ENCODE measurements at places on chromosomes 13 and 19.

DNA sequence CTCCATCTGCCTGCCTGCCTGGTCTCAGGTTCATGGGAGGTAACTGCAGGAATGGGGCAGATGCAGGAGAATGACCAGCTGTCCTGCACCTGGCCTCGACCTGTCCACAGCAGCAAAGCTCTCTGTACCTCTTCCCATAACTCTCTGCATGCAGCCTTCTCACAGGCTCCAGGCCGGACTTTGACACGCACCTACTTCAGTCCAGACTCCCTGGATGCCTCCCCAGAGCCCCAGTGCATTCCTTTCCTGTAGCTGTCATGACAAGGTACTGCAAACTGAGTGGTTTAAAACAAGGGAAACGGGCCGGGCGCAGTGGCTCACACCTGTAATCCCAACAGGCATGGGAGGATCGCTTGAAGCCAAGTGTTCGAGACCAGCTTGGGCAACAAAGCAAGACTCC lies 3.3 kb downstream of the NANOS2 start:
- DNase-seq: no peak

DNA sequence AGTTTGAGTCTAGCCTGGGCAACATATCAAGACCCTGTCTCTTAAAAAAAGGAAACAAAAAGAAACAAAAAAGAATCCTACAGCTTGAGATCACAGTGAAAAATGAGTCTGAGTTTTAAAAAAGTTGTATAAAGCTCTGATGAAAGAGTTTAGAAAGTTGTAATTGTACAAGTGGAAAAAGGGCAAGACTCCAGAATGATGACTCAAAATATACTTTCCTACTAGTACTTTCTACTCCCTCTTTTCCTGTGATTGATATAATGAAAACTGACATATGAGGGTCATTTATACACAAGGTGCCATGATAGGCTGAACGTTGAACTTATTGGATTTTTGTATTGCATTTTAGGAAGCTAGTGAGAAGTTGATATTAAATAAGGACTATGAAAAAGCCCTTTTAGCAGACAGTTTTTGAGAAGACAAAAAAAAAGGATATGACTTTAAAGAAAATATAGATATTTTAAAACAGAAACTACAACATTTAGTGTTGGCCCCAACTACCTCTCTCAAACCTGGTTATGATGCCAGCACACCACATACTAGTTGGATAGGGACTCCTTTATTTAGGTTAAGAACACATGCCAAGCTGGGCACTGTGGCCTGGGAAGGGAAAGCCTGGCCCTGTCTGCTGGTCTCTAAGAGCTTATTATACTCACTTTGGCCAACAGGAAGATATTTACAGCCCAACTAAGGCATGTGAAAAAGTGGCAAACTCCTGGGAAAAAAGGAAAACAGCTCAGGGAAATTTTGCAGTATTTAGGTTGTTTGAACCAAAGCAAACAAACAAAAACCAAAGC lies 116.6 kb downstream of the KL start:
- no peak for DNase-seq

DNA sequence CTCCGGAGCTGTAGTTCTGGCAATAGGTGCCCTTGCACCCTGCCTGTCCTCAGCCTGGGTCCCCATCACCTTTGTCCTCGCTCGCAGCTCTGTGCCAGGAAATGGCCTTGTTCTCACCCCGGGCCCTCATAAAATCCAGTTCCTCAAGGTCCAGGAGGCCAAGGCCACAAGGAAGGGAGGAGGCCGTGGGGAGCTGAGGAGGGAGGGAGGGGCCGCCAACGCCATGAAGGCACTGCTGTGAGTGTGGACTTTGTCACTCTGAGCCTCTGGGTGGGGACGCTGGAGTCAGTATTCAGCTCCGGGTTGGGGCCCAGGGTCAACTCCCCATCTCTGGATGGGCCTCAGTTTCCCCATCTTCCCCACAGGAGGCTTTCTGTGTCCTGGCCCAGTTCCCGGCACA lies 9.2 kb upstream of the GNA11 start:
- DNase-seq: no peak

GRCh38 chr19:29259867-29260281 lies 46.9 kb upstream of the UQCRFS1 start:
- no peak for DNase-seq

DNA sequence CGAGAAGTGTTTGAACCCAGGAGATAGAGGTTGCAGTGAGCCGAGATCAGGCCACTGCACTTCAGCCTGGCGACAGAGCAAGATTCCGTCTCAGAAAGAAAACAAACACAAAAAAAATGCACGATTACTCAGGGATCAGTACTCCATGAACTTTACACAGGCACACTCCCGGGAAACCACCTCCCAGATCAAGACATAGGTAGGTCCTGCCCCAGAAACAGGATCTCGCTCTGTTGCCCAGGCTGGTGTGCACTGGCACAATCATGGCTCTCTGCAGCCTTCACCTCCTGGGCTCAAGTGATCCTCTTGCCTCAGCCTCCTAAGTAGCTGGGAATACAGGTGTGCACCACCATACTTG lies 11.2 kb downstream of the VASP start:
- no peak for DNase-seq

DNA sequence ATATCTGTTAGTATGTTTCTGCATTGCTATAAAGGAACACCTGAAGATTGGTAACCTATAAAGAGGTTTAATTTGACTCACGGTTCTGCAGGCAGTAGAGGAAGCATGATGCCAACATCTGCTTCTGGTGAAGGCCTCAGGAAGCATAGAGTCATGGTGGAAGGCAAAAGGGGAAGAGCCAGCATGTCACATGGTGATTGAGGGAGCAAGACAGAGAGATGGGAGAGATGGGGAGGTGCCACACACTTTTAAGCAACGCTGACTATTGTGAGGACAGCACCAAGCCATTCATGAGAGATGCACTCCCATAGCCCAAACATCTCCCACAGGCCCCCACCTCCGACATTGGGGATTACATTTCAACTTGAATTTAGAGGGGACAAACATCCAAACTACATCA lies 32.8 kb downstream of the COG6 start:
- no peak for DNase-seq

GRCh38 chr19:900302-901111 lies 7.2 kb downstream of the RNU6-9 start:
- no peak for DNase-seq

DNA sequence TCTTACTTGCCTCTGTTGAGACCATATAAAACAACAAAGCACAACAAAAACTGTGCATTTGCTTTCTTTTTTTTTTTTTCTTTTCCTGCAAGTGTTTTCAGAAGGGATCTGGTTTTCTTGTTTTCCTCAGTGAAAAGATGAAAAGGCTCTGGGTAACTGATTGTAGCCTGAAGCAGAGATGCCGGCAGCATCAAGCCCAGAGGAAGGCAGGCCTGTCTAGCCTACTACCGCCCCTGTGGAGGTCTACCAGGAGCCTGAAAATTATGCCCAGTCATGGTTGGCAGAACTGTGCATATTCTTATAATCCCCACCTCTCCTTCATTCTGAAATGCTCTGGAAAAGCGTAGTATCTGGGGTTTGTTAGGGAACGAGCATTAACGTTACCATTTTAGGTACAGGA lies 32.6 kb upstream of the MEDAG start:
- no peak for DNase-seq

- DNase-seq: no peak
These were observed 1.4 kb downstream of the WDFY2 start for GRCh38 chr13:51585696-51586095.

GRCh38 chr19:17227798-17228367 lies 1.9 kb downstream of the OCEL1 start:
- no peak for DNase-seq

DNA sequence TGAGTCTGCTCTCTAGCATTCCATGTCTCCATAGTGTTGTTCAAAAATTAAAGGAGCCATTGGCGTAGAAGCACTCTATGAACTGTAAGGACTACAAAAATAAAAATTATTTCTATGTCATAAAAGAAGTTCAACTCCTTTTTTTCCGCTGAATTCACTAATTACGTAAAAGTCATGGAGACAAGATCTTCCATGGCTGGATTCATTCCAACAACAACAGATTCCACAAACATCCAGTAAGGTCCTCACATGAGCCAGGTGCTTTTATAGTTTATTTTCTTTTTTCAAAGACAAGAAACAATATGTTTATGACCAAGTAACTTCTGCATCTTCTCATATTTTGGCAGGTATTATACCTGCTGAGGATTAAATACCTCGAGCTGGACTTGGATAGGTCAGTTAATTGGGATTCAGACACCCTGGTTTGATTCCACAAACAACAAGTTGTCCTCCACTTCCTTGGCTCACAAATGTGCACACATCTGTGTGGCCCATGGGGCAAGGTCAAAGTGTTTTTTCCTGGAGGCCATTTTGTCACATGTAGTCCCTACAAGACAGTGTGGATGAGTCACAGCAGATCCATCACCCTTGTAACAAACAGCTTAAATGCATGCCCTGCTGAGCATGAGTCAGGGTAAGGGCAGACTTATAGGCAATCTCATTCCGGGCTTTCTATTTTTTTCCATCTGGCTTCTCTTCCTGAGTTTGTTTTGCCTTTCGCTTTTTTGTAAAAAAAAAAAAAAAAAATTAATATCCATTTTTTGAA lies 475.6 kb downstream of the COG6 start:
- no peak for DNase-seq

DNA sequence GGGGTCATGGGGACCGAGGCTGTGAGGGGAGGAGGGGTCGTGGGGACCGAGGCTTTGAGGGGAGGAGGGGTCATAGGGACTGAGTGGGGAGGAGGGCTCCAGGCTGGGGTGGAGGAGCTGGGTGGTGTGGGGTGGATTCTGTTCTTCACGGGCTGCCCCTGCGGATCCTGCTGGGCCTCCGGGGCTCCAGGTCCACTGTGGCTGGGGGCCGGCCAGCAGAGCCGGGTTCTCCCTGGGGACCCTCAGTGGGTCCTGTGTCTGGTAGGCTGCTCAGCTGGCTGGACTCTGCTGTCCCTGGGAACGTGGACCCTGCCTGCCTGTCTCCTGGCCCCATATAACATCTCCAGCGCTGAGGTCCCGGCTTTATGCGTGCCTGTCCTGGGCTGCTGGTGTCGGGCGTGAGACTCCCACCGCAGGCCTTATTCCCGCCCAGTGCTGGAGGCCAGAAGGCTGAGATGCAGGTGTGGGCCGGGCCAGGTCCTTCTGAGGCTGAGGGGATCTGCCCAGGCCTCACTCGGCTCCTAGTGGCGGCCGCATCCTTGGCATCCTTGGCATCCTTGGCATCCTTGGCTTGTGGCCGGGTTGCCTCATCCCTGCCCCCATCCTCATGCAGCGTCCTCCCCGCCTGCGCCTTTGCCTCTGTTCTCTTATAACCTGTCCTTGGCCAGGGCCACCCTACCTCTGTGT lies 19.8 kb upstream of the GNA15 start:
- no peak for DNase-seq

Measured in AG09319 (cell line).